ENCODE measurements at places on chromosomes 7 and 10.

GRCh38 chr7:41984888-41985287 is 252.1 kb downstream of the GLI3 start:
- DNase-seq = no peak

DNA sequence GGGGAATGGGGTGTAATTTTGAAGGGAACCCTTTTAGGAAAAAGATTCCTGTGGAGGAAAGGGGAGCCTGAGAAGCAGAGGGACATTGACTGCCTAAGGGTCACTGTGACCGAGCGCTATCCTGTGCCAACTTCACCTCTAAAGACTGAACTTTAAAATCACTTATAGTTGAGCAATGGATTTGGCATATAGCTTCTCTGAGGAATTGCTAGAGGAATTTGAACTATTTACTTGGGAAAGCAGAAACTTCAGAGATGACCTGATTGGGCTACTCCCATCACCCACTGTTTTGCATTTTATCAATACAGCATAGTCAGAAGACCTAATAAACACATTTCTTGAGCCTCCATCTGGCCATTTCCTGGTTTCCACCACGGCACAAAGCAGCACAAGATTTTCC is 23.7 kb upstream of the WNT16 start:
- no peak for DNase-seq

GRCh38 chr7:31190906-31191305 is 138.8 kb downstream of the ADCYAP1R1 start:
- DNase-seq = no peak

GRCh38 chr7:137371616-137372015 is 28.1 kb upstream of the PTN start:
- no peak for DNase-seq

DNA sequence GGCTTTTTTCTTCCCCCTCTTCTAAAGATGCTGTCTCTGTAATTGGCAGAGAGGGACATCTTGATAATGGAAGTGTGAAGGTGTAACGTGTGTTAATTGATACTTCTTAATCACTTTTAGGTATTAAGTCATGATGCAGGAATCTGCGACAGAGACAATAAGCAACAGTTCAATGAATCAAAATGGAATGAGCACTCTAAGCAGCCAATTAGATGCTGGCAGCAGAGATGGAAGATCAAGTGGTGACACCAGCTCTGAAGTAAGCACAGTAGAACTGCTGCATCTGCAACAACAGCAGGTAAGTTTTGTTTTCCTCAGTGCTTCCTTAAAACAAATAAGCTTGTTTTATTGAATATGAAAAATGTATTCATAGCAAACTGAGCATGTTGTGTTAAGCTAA is 11.8 kb downstream of the FOXP2 start:
- no peak for DNase-seq

DNA sequence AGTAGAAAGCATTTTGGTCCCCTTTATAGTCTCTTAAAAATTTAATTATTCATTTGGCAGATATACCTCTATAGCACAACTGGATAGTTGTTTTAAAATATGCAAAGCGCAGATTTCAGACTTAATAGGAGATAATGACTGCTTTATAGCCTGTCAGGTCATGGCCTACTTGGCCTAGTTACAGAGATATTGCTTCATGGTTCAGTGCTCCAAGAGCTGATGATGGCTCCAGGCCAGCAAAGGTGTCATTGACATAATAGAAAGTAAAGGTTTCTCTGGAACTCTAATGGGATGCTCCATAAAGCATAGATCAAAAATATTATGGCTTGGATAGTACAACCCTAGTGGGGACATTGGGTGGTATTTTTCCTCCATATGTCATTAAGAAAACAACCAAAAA is 285.7 kb downstream of the NXPH1 start:
- peak; percentile 27 for DNase-seq

DNA sequence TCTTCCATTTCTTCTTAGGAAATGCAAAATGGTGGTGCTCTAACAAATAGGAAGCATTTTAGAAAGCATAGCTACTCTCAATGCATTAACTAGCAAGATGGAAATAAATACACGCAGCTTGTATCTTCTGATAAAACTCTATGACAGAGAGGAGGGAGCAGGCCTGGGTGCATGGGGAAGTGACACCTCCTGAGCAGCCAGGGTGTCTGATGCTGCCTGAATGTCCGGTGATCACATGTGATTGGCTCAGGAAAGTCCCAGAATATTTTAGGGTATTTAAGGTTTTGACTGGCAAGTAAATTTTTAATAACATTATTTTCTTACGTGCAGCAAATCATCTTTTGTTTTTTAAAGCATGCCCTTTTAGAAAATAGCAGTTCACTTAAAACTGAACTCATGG is 261.0 kb upstream of the KLF6 start:
- no peak for DNase-seq

DNA sequence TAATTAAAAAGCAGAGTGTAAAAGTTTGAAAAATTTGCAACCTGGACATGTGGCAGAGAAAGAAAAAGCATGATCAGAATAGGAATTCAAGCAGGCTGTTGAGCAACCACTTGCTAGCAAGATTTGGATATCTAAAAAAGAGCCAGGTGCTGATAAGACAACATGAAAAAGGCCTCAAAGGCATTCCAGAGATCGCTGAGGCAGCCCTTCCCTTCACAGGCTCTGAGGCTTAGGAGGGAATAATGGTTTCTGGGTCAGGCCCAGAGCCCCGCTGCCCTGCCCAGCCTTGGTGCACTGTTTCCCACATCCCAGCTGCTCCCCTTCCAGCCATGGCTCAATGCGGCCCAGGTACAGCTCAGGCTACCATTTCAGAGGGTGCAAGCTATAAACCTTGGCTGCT is 64.1 kb upstream of the EEPD1 start:
- no peak for DNase-seq

DNA sequence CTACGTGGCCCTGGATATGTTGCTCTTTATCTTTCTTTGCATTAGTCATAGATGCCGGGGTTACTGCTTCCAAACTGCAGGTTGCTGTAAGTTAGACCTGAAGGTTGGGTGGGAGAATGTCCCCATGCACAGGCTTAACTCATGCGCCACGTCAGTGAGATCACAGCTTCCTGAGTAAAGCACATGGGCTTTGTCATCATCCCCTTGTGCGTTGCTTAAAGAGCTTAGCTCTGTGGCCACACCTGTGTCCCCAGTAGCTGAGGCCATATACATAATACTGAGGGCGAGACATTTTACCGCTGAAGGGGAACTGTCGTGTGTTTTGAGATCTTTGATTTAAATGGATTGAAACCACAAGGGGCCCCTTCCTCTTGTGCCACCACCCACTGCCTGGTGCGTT is 45.8 kb upstream of the BTBD16 start:
- DNase-seq = no peak

DNA sequence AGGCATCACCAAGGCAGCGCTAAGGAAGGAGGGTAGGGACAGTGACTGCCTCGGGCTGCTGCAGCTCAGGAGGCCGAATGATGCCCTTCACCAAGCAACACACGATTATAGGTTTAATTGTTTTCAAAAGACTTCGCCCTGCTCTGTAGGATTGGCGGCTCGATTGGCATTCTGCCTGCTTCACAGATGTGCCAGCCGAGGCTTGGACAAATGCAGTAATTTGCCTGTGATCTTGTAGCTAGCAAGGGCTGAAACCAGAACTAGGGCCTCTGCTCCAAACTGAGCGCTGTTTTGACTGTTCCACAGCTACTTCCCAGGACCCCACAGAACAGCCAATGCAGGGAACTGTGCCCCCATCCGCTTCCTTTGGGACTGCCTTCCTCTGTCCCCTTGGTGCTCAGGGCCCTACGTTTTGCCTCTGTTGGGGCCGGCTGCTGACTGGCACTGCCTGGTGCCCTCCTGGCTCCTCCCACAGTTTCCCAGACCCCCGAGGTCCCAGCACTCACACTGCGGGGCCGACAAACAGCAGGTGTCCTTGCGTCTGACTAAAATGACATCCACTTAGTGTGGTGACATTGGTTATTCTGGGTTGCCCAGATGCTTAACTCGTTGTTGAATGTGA is 62.6 kb upstream of the EN2 start:
- peak; percentile 50 for DNase-seq

DNA sequence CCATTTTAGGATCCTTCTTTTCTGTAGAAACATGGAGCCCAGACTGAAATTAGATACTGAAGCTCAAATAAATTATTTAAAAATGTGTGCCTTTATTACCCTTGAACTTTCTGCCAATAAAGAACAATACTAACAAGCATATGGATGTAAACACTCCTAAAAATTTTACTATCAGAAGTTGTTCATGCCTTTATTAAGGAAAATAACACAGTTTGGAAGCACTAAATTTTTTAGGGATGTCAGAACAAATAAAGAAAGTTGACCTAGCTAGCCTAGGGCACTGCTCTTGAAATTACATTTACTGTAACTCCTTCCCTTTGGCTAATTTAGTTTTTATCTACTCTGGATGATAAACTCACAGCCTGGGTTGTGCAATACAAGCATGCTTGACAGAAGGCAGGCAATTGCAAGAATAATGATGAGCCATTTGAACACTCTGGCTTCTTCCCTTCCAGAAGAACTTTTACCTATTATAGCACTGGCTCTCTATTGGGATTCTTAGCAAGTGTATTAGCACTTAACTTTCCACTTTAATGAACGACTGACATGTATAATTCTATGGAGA is 351.7 kb upstream of the C7orf33 start:
- no peak for DNase-seq
